ENCODE measurements at places on chromosomes 2 and 18.

DNA sequence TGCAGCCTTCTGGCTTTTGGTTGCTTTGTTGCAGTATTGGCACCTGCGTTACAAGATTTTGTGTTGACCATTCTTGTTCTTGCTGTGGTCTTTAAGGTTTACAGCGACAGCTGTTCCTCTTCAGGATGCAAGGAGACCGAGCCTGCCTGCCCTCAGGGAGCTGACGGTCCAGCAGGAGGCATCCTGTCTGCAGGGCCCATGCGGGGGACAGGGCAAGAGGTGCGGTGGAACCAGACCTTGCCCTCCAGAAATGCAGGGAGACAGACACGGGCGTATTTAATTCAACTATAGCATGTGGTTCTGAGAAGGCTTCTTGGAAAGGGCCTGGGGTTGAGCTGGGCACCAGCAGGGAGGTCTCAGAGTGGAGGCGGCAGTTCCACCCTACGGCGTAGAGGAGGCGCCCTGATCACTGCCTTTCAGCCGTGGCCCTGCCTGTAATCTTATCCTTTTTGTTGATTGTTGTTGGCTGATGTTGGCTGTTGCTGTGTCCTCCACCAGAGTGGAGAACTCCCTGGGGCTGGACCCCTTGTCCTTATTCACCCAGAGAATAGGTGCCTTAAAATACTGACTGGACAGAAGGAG, 71.7 kb downstream of the HPCAL1 start:
- DNase-seq, result no peak

- DNase-seq, result no peak
Observed at GRCh38 chr2:73238976-73239375, 4.9 kb downstream of the CCT7 start.

GRCh38 chr18:59866551-59867269, 33.1 kb upstream of the PMAIP1 start:
- DNase-seq, result no peak

- no peak for DNase-seq
Observed at GRCh38 chr2:148888003-148888501, 13.0 kb downstream of the KIF5C start.

GRCh38 chr2:156841321-156841720, 405.1 kb downstream of the GPD2 start:
- no peak for DNase-seq

DNA sequence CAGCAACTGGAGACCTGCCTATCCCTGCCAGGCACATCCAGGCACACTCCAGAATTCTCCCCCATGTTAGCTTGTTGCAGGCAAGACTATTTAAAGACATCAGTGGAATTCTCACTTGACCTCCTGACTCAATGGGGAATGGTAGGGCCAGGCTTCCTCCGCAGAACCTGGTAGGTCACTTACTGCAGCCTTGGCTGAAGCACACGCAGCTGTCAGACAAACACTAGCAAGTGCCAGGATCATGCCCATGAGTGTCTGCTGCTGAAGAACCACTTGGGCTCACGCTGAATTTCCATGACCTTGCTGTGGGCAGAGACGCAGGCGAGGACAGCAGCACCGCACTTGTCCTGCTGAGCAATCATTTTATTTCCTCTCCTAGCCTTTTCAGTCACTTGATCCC, 3.2 kb downstream of the LRRC30 start:
- no peak for DNase-seq

- DNase-seq, result no peak
Observed at GRCh38 chr18:37322492-37323035, 243.0 kb downstream of the CELF4 start.

DNA sequence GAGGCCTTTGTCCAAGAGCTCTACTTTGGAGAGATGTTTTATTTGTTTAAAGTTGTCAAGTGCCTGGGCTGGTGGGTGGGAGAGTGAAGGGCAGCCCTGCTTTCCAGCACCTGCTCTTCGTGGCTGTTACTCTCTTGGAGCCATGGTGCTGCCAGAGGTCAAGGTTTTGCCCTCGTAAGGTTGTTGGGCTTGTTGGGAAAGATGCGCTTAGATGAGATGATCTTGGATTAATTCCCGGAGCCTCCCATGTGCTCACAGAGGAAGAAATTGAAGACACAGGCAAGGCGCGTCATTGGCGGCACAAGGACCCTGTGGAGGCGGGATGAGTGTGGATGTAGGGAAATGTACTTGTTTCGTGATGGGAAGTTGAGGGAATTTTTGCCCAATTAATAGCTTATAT, 27.9 kb downstream of the ZCCHC2 start:
- DNase-seq, result no peak

- DNase-seq, result no peak
Observed at GRCh38 chr2:168079236-168079635, 168.2 kb downstream of the STK39 start.

GRCh38 chr2:150358468-150358807, 129.0 kb downstream of the RND3 start:
- DNase-seq, result no peak

- DNase-seq, result no peak
Observed at GRCh38 chr2:75498907-75499306, 61.8 kb downstream of the EVA1A start.

Measured in activated CD4-positive, alpha-beta T cell treated with anti-CD3 and anti-CD28 coated beads, Interleukin-2, amount 50 U/mL, for 4 hours (primary cell).